ENCODE measurements at places on chromosomes 6 and 20.

GRCh38 chr6:149867876-149868640 lies 3.9 kb upstream of the LRP11 start:
- no peak for DNase-seq

- DNase-seq, result peak; percentile 68
Observed at GRCh38 chr6:73308712-73309534, 45.2 kb downstream of the DPPA5 start.

GRCh38 chr6:26158581-26159356 lies 71.5 kb downstream of the HFE start:
- DNase-seq, result no peak

DNA sequence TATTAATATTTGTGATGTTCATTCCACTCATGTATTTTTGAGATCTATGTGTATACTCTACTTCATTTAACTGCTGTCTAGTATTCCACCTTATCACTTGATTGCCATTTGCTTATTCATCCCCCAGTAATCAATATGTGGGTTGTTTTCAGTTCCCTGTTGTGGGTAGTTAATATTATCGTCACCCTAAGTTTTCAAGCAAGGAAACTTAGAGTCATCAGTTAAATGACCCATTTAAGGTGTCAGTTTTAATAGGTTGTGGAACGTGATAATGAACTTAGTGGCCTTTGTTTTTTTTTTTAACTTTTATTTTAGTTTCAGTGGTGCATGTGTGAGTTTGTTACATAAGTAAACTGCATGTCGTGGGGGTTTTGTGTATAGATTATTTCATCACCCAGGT lies 90.3 kb downstream of the SLC24A3 start:
- no peak for DNase-seq

- DNase-seq, result no peak
Observed at GRCh38 chr6:4322134-4322845, 186.9 kb upstream of the ECI2 start.

- DNase-seq, result no peak
Observed at GRCh38 chr6:148325316-148326068, 17.1 kb upstream of the SASH1 start.

DNA sequence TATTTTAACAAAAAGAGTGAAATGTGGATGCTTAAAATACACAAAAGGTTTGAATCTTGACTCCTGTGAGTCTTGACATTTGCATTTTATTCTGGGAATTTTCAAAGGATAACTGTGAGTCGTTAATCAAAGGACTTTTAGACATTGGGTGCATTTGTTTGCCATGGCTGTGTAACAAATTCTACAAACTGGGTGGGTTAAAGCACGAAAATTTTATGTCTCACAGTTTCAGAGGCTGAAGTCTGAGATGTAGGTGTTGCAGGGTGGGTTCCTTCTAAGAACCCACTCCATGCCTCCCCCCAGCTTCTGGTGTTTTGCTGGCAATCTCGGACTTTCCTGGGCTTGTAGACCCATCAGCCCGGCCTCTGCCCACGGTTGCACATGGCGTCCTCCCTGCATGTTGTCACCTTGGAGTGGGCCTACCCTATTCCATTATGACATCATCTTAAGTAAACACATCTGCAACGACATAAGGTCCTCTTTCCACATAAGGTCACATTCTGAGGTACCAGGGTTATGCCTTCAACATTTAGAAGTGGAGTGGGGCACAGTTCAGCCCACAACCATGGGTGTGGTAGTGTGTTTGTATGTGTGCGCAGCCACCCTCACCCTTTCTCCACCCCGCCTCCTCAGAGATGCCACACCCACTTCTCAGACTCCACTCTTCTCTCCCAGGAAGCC lies 113.1 kb downstream of the FOXA2 start:
- DNase-seq, result no peak

- DNase-seq, result no peak
Observed at GRCh38 chr6:82646231-82646615, 282.6 kb downstream of the TPBG start.

- DNase-seq, result no peak
Observed at GRCh38 chr20:37721751-37722150, 27.9 kb downstream of the CTNNBL1 start.

DNA sequence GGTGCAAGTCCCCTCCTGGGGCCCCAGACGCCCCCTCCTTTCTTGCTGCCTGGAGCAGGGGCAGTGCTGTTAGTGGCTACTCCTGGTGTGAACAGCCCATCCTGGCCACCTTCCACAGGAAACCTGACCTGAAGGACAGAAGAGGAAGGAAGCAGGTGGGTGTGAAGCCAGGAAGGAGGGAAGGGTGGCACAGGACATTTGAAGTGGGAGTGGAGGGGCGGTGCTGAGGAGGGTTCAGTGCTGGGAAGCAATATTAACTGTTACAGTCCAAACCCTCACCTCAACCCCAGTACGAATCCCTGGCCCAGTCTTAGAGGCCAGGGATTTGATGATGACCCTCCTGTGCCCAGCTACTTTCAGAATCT lies 766 bp downstream of the PRICKLE4 start:
- no peak for DNase-seq

DNA sequence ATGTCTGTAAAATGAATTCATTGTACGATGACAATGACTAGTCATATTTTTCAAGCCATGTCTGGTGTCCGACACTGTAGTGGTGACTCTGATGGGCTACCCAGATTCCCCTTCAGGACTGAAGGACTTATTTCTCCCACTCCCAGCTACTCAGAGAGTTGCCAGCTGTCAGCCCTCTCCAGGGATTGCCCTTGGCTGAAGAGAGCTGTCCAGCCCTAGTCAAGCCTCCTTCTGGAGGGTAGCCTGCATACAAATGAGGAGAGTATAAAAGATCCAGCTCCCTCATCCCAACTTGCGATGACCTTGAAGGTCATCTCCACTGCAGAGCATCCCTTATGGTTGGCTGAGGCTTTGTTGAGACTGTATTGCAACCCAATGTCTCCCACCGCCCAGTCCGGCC lies 29.9 kb downstream of the JPH2 start:
- no peak for DNase-seq

- no peak for DNase-seq
Observed at GRCh38 chr20:51092338-51092737, 69.4 kb upstream of the KCNG1 start.

DNA sequence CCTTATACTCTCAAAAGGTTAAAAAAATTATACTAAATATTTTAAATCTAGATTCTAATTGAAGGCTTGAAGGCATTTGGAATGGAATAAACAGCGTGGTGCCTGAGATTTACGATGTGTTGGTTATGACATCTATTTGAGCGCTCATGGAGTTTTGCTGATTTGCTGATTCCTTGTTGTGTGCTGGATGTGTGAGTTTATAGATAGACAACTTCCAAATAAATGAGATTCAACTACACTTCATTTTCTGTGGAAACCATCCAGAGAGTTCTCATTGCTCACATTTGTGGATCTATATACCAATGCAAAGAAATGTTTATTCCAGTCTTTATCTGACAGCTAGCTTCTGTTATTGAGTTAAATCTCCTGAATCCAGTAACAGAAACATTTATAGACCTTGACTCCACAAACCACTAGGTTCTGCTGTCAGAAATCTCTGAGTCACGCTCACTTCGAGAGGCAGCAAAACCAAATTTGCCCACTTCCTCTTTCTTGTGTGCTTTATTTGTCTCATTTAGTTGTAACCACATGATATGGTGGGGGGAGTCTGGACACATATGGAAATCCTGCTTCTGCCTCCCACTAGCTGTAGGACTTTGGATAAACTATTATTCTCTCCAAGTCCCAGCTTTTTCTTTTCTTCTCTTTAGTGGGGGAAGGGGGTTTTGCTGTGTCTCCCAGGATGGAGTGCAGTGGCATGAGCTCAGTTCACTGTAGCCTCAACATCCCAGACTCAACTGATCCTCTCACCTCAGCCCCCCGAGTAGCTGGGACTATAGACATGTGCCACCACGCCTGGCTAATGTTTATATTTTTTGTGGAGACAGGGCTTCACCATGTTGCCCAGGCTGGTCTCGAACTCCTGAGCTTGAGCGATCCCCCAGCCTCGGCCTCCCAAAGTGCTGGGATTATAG lies 54.5 kb downstream of the IPCEF1 start:
- DNase-seq, result peak; percentile 62

DNA sequence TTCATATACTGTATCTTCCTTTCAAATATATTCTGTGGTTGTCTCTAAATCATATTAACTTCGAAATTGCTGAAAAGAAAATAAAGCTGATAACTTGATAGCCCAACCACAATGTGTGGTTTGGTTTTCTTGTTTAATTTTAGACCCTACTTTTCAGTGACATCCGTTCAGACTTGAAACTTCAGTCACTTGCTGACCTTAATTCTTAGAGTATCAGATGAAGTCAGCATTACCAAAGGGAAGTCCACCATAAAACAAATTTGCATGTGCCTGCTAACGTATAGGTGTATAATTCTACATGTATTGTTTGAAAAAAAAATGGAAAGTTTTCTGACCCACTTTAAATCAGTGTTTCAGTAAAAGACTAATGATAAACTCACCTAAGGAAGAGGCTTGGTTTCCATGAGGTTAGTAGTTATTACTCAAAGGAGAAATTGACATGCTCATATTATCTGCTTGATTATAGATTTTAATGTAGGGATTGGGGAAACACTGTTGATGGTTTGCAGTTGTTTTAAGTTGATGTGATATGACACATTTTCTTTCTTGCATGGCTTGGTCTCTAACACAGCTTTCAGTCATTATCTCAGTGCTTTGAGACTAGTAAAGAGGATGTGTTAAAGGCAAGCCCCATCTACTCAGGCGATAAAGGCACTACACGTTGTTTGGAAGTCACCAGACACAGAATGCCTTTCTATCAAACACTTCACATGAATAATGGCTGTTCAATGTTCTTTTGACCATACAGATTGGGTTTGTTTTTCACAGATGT lies 5.2 kb upstream of the IL17A start:
- no peak for DNase-seq

DNA sequence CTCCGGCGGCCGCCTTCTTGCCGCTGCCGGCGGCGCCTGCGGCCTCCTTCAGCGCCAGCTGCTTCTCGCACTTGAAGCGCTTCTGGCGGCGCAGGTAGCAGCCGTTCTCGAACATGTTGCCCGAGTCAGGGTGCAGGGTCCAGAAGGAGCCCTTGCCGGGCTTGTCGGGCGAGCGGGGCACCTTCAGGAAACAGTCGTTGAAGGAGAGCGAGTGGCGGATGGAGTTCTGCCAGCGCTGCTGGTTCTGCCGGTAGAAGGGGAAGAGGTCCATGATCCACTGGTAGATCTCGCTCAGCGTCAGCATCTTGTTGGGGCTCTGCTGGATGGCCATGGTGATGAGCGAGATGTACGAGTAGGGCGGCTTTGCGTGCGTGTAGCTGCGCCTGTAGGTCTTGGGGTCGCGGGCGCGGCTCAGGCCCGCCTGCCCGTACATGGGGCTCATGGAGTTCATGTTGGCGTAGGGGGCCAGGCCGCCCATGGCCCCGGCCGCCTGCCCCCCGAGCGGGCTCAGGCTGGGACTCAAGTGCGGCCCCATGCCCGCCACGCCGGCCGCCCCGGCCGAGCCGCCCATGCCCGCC lies 1.9 kb downstream of the FOXA2 start:
- DNase-seq, result no peak

- peak; percentile 67 for DNase-seq
Observed at GRCh38 chr6:43723737-43724295, 36.2 kb upstream of the MRPS18A start.

DNA sequence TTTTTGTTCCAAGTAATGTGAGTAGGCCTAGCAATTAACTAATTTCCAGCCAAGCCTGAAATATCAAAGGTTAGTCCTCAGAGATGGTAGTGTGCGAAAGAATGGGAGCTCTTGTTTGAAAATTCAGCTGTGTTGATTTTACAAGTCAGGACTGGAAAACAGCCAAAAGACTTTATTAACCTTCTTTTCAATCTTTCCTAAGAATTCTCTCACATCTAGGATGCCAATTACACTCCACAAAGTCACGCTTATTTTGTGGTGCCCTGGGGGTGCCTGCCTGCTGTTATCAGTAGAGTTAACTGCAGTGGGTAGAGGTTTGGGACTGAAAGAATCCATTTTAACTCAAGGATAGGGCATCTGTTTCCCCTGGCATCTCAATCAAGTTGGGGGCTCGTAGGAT lies 30.7 kb upstream of the MAP3K4 start:
- no peak for DNase-seq

GRCh38 chr6:104428184-104428583 lies 431.5 kb downstream of the HACE1 start:
- DNase-seq, result no peak

GRCh38 chr6:134015719-134016557 lies 36.5 kb downstream of the SLC2A12 start:
- DNase-seq, result no peak

- peak; percentile 75 for DNase-seq
Observed at GRCh38 chr20:23136893-23137745, 51.0 kb upstream of the CD93 start.

DNA sequence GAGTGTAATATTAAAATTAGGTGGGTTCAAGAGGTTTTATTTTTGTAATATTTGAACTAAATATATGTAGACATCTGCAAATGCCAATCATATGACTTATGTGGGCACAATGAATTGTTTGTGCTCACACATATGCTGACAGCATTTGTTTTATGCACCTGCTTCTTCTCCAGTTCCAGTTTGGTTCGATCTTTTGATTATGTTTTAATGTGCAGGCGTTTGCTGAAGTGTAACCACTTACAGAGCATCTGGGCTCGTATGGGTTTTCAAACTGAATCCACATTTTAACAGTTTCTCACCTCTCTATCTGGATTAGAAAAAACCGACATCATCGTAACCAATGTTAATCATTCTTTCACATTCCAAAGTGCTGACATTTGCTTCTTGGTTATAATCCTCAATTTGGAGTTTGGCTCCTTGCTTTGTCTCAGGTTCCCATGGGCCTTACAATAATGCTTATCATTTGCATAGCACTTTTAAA lies 129.1 kb upstream of the SPACA1 start:
- DNase-seq, result no peak

DNA sequence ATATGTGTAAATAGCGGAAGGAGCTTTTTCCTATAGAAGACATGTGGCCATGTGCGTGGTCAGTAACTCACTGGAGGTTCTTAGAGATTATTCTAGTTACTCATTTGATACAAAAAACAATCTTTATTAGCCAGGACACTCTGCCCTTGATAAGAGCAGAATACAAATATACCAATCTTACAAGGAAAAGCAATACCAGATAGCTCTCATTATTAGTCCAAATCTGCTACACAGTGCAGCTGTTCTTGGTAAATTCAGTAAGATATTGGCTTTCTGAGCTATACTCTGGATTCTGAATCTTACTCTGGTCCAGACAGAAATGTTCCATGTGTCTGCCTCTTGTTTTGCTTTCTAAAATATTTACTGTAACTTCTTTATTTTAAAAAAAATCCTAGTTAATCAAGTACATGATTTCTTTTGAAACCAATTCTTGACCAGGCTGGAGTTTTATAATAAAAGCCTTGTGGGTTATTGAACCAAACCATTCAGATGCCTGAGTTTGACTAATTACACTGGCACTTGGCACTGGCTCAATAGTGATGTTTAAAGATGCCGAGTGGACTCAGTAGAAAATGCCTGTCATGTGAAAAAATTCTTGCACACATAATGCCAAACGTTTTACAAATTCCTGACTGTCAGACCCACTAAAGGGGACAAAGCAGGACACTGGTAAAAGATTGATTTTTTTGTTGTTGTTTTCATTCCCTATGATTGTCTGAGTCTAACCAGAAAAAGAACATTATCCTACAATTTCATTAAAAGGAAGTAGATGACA lies 242.8 kb upstream of the TCF21 start:
- DNase-seq, result peak; percentile 27

All from urothelium cell line (cell line).